ENCODE measurements at places on chromosomes 6 and 20. TPM values are rescaled to one million over a fixed set of nuclear protein-coding genes. Genes with fewer than 3 reads are reported as not detected.
A peak's percentile ranks its signal among the peaks of the same experiment; 100 is the strongest.

GRCh38 chr6:157045831-157046454, 268.8 kb downstream of the ARID1B start:
- no peak overlapping the region for H3K4me3 ChIP-seq
- peak; percentile 73 for DNase-seq
- peaks cover 16% of the 10 kb centered on the region for H3K4me1 ChIP-seq
- no peaks in the 10 kb centered on the region for H3K27me3 ChIP-seq

DNA sequence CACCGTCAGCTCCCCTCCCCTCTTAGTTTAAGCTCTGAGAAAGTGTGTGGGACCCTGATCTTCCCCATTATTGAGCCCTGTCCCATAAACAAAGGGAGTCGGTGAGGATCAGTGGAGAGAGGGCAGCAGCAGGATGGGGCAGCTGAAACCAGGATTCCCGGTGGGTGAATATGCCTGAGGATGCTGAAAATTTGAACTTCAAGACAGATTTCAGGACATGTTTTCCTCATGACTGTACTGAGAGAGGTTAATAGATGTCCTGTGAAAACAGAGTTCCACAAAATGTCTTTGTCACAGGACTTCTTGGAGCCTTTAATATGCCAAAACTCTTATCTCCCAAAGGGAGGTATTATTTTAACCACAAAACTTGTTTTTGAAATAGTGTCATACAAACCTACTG, 53.5 kb upstream of the SLC22A16 start:
- no peak overlapping the region for H3K4me3 ChIP-seq
- no peak overlapping the region for H3K27ac ChIP-seq
- H3K27me3 ChIP-seq, result no peaks in the 10 kb centered on the region
- no peak for DNase-seq
- H3K36me3 ChIP-seq, result no peaks in the 10 kb centered on the region

The GNAS gene
- 1,319 TPM for total RNA-seq

- DNase-seq, result peak; percentile 90
- no peaks in the 10 kb centered on the region for H3K27me3 ChIP-seq
- no peak overlapping the region for H3K27ac ChIP-seq
- no peak overlapping the region for H3K4me3 ChIP-seq
- H3K36me3 ChIP-seq, result no peaks in the 10 kb centered on the region
Observed at GRCh38 chr6:166078294-166078693, 89.4 kb downstream of the TBXT start.

- H3K36me3 ChIP-seq, result no peaks in the 10 kb centered on the region
- H3K27ac ChIP-seq, result no peak overlapping the region
- DNase-seq, result no peak
- no peak overlapping the region for H3K4me3 ChIP-seq
- H3K4me1 ChIP-seq, result no peaks in the 10 kb centered on the region
Observed at GRCh38 chr20:9243986-9244385, 175.1 kb downstream of the PLCB4 start.

- H3K36me3 ChIP-seq, result no peaks in the 10 kb centered on the region
- no peaks in the 10 kb centered on the region for H3K27me3 ChIP-seq
- H3K27ac ChIP-seq, result no peak overlapping the region
- DNase-seq, result no peak
- H3K4me1 ChIP-seq, result peaks cover 7% of the 10 kb centered on the region
Observed at GRCh38 chr6:73704798-73705197, 8.8 kb downstream of the CD109 start.

- peaks cover 7% of the 10 kb centered on the region for H3K36me3 ChIP-seq
- no peaks in the 10 kb centered on the region for H3K27me3 ChIP-seq
- peak overlapping the region; percentile 51 for H3K4me3 ChIP-seq
- peak overlapping the region; percentile 88 for H3K27ac ChIP-seq
- peaks cover 23% of the 10 kb centered on the region for H3K4me1 ChIP-seq
- DNase-seq, result no peak
Observed at GRCh38 chr6:10723567-10723881, 654 bp downstream of the TMEM14C start.

- no peak overlapping the region for H3K27ac ChIP-seq
- H3K4me3 ChIP-seq, result no peak overlapping the region
- DNase-seq, result no peak
- no peaks in the 10 kb centered on the region for H3K4me1 ChIP-seq
- H3K27me3 ChIP-seq, result no peaks in the 10 kb centered on the region
Observed at GRCh38 chr6:148157841-148158240, 184.8 kb upstream of the SASH1 start.

- no peak overlapping the region for H3K27ac ChIP-seq
- H3K27me3 ChIP-seq, result peaks cover 71% of the 10 kb centered on the region
- H3K4me1 ChIP-seq, result peaks cover 6% of the 10 kb centered on the region
- H3K36me3 ChIP-seq, result no peaks in the 10 kb centered on the region
Observed at GRCh38 chr6:41367700-41368099, 32.3 kb downstream of the NCR2 start.

The PRDM13 gene
- total RNA-seq, result not detected

DNA sequence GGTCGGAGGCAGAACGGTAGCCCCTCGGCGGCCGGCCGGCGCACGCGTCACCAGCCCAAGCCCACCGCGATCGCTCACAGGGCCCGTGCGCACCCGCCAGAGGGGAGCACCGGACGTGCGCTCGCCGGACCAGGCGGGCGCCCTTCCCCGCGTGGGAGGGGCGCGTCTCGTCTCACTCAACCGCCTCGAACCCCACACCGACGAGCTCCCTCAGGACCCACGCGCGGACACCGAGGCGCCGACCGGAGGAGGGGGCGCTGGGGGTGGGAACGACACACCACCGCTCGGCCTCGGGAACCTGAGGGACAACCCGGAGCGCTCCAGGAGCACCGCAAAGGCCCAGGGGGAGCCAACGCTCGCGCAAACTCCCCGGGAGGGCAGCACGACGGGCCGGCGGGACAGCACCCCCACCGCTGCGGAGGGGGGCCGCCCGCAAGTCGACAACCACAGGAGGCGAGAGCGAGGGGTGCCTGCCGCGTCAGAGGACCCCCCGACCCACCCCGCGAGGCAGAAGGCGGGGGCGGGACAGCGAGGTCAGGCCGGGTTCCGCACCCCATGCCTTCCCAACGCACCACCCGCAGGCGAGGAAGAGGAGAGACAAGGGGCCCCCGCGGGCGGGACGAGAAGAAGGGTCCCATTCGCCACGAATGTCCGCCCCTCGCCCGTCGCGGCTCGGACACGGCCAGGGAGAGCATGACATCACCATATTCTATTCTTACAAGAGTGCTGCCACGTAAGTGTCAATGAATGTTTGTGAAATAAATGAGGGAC, 512.7 kb upstream of the ZNF337 start:
- no peaks in the 10 kb centered on the region for H3K36me3 ChIP-seq
- no peak overlapping the region for H3K27ac ChIP-seq
- peak overlapping the region; percentile 17 for H3K4me3 ChIP-seq

DNA sequence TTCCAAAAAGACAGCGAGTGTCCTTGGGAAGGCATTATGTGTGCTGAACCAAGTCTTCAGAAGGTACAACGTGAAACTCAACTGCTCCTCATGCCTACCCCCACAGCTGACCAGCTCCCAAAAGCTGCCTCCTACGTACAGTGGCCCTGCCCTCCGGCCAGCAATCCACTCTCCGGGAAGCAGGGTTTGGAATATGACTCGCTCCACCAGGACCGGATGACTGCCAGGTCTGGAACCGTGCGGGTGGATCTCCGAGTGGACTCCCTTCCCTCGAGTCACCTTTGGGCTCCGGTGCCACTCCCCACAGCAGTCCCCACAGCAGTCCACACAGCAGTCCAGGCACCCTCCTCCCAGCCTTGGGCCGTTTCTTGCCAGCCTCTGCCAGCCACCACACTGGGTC, 4.3 kb downstream of the ZBTB46 start:
- H3K4me1 ChIP-seq, result peaks cover 22% of the 10 kb centered on the region
- H3K27me3 ChIP-seq, result no peaks in the 10 kb centered on the region
- H3K27ac ChIP-seq, result no peak overlapping the region
- DNase-seq, result no peak
- H3K36me3 ChIP-seq, result no peaks in the 10 kb centered on the region
- no peak overlapping the region for H3K4me3 ChIP-seq

GRCh38 chr20:36835453-36836198, 40.3 kb upstream of the TLDC2 start:
- no peak overlapping the region for H3K27ac ChIP-seq
- no peaks in the 10 kb centered on the region for H3K27me3 ChIP-seq
- H3K4me1 ChIP-seq, result peaks cover 13% of the 10 kb centered on the region
- H3K4me3 ChIP-seq, result no peak overlapping the region

DNA sequence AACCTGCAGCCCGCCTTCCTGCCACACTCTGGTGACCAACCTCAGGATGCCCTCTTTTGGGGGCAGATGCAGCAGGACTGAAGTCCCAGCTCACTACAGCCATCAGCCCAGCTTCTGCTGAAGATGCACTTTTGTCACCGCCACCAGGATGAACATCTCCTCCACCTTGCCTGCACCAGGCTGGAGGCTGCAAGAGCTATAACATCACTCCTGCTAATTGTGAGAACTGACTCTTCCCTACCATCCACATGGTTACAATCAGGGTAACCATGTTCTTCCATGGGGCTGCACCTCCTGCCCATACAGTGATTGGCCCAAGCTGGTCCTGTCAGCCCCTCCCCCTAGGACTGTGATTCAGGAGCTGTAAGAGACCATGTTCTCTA, 2.0 kb upstream of the ACTL10 start:
- no peak for DNase-seq
- H3K4me1 ChIP-seq, result peaks cover 11% of the 10 kb centered on the region
- H3K36me3 ChIP-seq, result peaks cover 9% of the 10 kb centered on the region
- H3K27me3 ChIP-seq, result no peaks in the 10 kb centered on the region
- no peak overlapping the region for H3K27ac ChIP-seq

DNA sequence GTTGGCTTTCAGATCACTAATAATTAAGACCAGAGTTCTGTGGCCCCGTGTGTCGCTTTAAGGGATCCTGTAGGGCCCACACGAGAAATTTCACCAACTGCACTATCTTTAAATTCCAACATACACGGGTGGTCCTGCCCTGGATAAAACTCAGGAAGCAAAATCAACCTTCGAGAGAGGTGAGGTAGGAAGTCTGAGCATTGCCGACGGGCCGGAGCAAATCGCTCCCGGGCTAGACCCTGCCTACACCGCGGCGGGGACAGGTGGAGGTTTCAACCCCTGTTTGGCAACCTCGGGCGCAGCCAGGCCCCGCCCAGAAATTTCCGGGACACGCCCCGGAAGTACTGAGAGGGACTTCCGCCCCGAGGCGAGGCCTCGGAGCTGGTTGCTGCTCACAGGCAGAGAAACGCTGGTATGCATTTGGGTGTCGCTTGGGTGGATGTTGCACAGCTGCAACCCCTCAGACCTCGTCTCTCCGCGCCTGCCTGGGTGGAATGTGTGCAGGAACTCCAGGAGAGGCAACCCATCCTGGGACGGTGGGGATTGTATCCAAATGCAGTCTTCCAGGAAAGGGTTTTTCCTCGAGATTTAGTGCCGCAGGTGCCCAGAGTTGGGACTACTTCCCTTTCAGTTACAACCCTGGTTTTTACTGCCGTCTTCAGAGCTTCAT, 19.9 kb downstream of the ZKSCAN8 start:
- no peaks in the 10 kb centered on the region for H3K27me3 ChIP-seq
- peak; percentile 75 for DNase-seq
- H3K4me1 ChIP-seq, result no peaks in the 10 kb centered on the region
- peak overlapping the region; percentile 4 for H3K4me3 ChIP-seq
- no peak overlapping the region for H3K27ac ChIP-seq
- H3K36me3 ChIP-seq, result peaks cover 12% of the 10 kb centered on the region

The PSMB8 gene
- total RNA-seq, result 0.42 TPM

GRCh38 chr20:5670036-5670536, 80.1 kb upstream of the SHLD1 start:
- no peak for DNase-seq
- H3K4me1 ChIP-seq, result no peaks in the 10 kb centered on the region
- no peaks in the 10 kb centered on the region for H3K27me3 ChIP-seq
- no peaks in the 10 kb centered on the region for H3K36me3 ChIP-seq
- H3K27ac ChIP-seq, result no peak overlapping the region
- no peak overlapping the region for H3K4me3 ChIP-seq

The DNAH8 gene
- total RNA-seq, result not detected

GRCh38 chr6:122869437-122870024, 80.5 kb downstream of the SMPDL3A start:
- DNase-seq, result peak; percentile 63
- no peaks in the 10 kb centered on the region for H3K4me1 ChIP-seq
- H3K27ac ChIP-seq, result no peak overlapping the region
- H3K27me3 ChIP-seq, result no peaks in the 10 kb centered on the region

- no peaks in the 10 kb centered on the region for H3K36me3 ChIP-seq
- no peaks in the 10 kb centered on the region for H3K27me3 ChIP-seq
- no peak overlapping the region for H3K27ac ChIP-seq
- H3K4me1 ChIP-seq, result peaks cover 4% of the 10 kb centered on the region
Observed at GRCh38 chr20:9281803-9282202, 212.9 kb downstream of the PLCB4 start.

The GGT7 gene
- total RNA-seq, result 32.3 TPM

- H3K4me3 ChIP-seq, result no peak overlapping the region
- no peaks in the 10 kb centered on the region for H3K27me3 ChIP-seq
- H3K4me1 ChIP-seq, result no peaks in the 10 kb centered on the region
- peak; percentile 3 for DNase-seq
- H3K36me3 ChIP-seq, result no peaks in the 10 kb centered on the region
Observed at GRCh38 chr6:436308-437036, 44.9 kb downstream of the IRF4 start.

DNA sequence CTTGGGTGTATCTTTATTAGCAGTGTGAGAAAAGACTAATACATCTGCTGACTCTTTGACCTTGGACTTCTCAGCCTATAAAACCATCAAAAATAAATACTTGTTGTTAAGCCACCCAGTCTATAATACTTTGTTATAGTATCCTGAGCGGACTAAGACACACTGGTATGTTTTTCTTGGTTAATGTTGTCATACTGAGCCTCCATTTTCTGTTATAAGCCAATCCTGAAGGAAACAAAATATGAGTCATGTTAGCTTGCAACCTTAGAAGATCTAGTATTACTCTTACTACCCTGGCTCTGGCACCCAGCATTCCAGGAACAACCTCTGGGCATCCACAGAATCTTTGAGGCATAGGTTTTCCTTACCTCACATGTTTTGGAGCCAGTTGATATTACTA, 307.2 kb downstream of the FRK start:
- no peak for DNase-seq
- H3K4me3 ChIP-seq, result no peak overlapping the region
- no peaks in the 10 kb centered on the region for H3K27me3 ChIP-seq
- no peaks in the 10 kb centered on the region for H3K4me1 ChIP-seq
- H3K36me3 ChIP-seq, result no peaks in the 10 kb centered on the region
- H3K27ac ChIP-seq, result no peak overlapping the region

DNA sequence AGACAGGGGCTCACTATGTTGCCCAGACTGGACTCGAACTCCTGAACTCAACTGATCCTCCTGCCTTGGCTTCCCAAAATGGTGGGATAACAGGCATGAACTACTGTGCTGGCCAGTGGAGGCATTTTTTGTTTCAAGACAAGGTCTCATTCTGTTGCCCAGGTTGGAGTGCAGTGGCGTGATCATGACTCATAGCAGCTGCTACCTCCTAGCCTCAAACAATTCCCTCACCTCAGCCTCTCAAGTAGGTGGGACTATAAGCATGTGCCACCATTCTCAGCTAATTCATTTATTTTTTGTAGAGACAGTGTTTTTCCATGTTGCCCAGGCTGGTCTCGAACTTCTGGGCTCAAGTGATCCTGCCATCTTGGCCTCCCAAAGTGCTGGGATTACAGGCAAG, 17.2 kb downstream of the ENPP3 start:
- H3K36me3 ChIP-seq, result no peaks in the 10 kb centered on the region
- H3K4me1 ChIP-seq, result no peaks in the 10 kb centered on the region
- no peak overlapping the region for H3K27ac ChIP-seq

The CRIP3 gene
- 5.2 TPM for total RNA-seq

The LAMA4 gene
- total RNA-seq, result 155 TPM

GRCh38 chr6:16355238-16355637, 116.9 kb downstream of the GMPR start:
- no peak overlapping the region for H3K4me3 ChIP-seq
- H3K27me3 ChIP-seq, result no peaks in the 10 kb centered on the region
- H3K36me3 ChIP-seq, result no peaks in the 10 kb centered on the region
- H3K4me1 ChIP-seq, result no peaks in the 10 kb centered on the region
- H3K27ac ChIP-seq, result no peak overlapping the region

The PBOV1 gene
- total RNA-seq, result not detected

Data from cardiac muscle cell (in vitro differentiated cells and primary cell).